ENCODE measurements at places on chromosomes 6 and 20.

- DNase-seq: no peak
Measured at GRCh38 chr6:15337582-15337981, 91.7 kb downstream of the JARID2 start.

DNA sequence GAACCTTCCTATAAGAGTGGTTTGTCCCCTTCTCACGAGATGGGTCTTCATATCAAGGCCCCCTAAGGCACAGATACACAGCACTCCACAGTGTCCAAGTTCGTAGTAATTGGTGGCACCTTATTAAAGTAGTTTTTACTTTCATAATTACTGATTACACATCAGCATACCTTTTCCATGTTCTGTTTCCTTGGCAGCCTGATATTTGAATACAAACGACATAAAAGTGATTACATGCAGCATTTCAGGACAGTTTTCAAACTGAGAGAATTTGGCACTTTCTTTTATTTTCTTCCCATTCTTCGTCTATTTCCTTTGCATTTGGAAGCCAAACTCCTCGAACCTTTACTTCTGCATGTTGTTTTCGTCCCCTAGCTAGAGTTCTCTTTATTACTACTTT is 139.7 kb downstream of the MTHFD1L start:
- DNase-seq: no peak

DNA sequence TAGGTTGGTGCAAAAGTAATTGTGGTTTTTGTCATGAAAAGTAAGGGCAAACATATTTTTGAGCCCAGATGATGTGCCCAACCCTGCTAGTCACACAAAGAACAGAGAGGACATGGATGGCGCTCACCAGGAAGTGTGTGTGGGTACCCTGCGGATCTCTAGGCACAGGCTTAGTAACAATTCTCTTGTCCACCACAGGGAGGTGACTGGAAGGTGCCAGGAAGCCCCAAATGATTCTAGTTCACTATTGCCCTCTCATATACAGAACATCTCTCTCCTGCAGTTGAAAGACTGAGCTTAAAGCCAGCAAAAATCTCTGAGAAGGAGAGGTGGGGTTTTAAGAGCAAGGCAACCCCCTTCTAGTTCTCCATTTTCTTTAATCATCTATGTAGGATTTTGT is 272.1 kb upstream of the TAB2 start:
- no peak for DNase-seq

DNA sequence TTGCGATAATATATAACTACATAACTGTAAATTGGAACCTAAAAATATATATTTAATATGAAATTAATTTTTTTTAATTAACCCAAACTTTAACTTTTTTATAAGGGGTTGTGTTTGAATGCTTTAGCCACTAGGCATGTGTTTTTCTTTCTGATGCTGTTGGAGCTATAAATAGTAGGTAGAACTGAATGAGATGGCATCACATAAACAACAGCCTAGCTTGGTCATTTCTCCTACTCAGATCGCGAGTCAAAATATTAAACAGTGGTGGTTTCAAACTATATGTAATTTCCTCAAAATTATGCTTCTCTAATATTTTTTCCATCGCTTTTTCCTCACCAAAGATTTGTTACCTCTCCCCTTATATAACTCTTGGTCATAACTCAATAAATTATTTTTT is 243.2 kb downstream of the ARID1B start:
- peak; percentile 10 for DNase-seq

DNA sequence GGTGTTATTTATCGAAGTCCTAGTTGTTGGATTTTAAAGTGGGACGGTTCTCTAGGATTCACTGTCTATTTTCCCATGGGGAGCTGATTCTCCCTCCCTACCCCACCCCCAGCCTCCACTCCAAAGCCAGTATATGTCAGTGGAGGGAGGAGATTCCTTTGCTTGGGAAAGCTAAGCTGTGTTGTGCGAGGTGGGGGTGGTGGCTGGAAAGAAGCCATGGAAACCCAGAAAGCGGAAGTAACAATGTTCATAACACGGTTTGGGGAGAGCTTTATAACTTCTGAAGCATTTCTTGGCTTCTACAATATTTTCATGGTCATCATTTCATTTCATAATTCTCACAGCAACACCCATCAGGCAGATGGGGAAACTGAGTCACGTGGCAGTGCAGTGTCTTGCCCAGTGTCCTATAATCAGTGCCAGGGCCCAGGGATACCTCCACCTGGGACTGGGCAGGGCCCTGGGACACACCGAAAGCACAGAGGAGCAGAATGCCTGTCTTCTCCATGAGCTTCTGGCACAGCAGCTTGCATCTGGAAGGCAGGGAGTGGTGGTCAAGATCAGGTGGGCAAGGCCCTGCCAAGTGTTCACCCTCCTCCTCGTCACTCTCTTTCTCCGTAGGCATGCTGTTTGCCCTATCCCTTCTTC is 4.5 kb downstream of the SUN5 start:
- DNase-seq: no peak

DNA sequence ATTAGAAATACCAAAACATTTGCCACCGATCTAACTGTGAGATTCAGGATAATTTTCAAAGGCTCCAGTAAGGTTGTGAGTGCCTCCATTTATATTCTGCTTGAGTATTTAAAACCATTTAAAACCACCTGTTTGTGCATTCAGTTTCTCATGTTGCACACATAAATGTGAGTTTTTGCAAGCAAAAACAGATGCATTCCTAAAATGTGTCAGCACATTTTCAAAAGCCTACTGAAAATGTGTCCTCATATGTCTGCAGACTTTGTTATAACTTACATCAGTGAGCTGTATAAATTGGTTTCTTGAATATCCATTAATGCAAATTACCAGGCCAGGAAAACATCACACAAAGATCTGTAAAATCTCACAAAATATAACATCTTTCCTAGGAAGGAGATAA is 676.6 kb upstream of the EPHA7 start:
- DNase-seq: no peak

DNA sequence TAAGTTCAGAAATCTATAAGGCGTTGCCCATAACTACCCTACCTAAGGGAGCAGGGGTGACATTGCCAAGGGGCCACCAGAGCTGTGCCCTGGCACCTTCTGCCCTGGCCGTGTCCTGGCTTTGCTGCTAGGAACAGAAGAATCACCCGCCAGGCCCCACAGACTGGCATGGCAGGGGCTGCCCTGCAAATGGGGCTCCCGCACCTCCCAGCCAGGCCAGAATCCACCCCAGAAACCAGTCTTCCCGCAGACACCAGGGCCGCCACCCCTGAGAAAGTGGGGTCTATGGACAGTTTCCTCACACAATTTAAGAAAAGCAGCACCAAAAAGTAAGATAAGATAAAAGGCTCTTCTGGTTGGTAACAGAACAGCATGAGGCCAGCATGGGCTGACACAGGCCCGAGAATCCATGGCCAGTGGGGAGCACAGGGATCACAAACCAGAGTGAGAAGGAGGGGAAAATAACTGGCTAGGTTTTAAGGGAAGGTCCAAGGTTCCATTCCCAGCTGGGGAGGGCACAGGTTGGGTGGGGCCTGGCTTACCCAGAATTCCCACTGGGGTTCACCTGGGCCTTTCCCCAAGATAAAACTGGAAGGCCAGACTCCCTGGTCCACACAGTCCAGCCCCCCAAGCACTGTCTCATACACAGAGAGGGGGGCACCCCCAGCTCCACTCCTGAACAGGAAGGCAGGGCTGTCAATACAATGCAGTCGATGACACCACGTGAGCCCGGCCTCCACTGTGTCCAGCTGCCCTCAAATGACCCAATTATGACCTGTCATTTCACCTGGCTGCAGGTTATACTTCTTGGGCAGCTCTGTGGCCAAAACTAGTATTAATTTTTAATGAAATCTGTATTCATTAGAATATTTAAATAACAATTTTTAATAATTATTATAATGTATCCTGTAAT is 59.4 kb downstream of the PYGB start:
- DNase-seq: no peak

DNA sequence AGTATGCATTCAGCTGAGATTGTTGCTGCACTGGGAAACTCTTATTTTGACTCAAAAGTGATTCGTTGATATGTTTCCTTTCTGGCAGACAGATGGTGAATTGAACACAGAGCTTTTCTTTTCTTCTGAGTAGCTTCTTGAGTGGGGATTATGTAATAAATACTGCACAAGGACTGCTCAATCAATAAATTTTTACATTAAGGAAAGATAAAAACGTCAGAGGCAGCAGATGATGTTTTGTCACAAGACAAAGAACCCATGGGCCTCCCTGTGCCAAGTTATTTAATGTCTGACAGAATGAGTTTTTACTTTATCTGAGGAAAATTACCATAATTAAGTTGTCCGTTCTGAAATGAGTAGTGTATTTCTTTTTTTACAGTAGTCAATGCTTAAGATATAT is 460.3 kb downstream of the UTRN start:
- DNase-seq: no peak

DNA sequence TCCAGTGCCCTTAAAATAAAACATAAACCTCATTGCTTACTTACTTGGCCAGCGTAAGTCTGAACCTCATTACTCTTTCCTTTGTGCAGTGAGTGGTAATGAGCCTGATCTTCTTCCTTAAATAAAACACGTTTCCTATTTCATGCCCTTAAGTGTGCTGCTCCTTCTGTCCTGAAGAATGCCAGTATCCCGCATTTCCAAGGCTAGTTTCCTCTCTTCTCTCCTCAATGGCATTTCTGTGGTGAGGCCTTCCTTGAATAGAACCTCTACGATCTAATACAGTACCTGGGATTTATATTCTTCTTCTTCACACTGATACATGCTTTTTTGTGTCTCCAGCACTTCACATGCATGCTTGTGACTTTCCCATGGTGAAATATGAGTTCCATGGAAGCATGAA is 523.4 kb upstream of the CDH4 start:
- no peak for DNase-seq

DNA sequence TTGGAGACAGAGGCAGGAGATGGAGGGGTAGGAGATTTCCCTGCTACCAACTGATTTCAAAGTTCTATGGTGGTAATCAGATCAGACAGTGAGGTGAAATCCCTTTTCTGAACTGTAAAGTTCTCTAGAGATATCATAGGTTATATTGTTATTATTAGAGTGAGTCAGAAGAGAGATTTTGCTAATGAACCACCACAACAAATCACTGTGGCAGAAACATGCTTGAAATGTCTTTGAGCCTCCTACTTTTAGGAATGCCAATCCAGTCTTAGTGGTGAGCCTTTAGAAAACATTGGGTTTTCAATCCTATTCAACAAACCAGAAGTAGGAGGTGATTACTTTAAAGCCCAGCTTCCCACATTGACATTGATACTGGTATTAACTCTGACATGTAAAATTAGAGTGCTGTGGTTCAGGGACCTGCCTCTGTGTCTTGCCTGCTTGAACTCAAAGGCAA is 136.7 kb upstream of the CNR1 start:
- DNase-seq: no peak

DNA sequence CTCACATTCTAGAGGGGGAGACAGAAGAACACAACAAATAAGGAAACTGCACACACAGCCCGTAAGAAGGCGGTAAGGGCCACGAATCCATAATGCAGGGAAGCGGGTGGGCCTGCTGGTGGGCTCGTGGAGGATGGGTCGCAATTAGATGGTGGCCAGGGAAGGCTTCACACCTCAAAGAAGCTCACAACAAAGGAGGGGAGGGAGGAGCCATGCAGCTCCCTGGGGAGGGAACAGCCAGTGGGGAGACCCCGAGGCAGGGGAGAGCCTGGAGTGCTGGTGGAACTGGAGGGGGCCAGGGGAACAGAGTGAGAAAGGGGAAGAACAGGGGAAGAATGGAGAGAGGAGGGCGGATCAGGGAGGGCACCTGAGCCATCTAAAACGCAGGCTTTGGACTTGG is 13.4 kb downstream of the SRC start:
- no peak for DNase-seq

GRCh38 chr6:5486214-5486613 is 224.9 kb downstream of the FARS2 start:
- DNase-seq: no peak

GRCh38 chr20:9301129-9302090 is 213.0 kb upstream of the LAMP5 start:
- peak; percentile 39 for DNase-seq

GRCh38 chr20:53103124-53103523 is 131.0 kb downstream of the TSHZ2 start:
- no peak for DNase-seq

DNA sequence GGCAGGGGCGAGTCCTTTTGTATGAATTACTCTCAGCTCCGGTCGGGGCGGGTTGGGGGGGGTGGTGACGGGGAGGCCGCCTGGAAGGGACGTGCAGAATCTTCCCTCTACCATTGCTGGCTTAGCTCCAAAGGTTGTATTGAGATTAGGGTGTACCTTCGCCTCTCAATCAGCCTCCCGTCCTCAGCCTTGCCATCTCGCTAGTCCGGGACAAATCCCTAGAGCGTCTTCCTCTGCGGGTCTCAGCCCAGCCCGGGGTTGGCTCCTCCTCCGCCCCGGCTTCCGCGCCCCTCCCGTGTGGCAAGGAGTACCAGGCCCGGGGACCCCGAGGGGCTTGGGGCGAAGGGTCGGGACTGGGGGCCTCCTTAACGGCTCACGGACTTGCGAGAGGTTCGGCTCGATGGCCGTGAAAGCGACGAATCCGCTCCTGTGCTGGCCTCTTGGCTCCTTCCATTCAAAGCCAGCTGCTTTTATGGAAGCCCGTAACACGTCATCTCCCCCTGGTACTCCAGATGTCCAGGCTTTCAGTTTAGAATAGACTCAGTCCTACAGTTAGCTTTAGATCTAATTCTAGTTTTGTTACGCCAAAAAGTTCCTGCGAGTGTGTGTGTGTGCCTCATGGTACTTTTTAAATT is 636 bp upstream of the EEF1A1 start:
- no peak for DNase-seq

DNA sequence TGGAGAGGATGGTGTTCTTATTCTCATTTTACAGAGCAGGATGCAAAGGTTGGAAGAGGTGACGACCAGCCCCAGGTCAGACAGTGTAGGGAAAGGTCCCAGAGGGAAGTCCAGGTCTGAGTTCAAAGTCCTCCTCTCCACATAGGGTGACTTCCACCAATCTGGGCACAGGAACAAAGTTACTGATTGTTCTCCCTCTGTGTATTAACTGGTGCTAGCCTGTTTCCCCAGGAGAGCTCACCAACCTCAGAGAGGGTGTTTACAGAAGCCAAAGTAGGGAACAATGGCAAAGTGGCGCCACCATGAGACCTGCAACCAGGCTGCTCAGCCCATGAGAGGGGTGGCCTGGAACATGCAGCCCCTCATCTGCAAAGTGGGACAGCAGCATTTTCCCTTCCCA is 16.8 kb upstream of the SIRPB1 start:
- DNase-seq: no peak

DNA sequence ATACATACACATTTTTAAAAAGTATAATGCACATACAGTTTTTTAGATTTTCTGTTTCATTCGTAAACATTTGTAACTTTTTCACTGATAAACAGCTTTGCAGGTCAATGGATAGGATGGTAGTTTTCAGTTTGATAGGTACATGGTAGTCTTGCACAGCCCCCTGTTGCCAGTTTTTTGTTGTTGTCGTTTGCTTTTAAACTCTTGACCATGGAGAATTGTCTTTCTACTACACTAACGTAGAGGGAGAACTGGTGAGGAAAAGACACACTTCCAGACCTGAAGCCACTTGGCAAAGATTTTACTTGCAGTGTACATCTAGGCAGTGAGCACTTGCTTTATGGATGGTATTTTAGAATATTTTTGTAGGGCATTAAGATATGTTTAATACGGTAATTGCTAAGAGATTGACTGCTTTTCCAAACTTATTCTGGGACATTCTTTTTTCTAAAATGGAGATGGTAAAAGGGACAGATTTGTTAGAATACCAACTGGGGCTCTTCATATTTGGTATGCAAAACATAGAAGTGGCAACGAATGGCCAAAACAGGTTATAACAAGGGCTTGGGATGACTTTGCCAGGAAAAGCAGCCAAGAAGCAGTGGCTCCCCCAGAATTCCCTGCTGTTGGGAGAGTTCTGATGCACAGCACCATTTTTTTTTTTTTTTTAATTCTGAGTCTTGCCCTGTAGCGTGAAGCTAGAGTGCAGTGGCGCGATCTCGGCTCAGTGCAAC is 1.5 kb downstream of the PYGB start:
- no peak for DNase-seq

All from AG09319 (cell line).